ENCODE measurements at places on chromosomes 3 and 15.

DNA sequence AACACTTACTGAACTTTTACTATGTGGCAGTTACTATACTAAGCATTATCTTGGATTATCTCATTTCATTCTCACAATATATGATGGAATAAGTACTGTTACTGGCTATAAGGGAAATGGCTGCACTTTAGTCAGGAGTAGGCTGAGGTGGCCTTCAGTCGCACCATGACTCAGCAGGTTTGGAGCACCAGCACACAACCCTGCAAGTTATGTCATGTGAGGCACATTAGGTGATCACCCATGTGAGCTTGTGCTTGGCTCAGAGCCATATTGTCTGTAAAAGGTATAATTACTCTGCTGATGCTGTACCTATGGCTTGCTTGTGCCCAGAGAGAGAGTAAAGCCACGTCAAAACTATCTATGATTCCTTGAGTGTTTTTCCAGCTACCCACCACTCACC lies 54.1 kb upstream of the TIPARP start:
- no peak for DNase-seq

GRCh38 chr3:80244390-80244789 lies 476.6 kb upstream of the ROBO1 start:
- no peak for DNase-seq

- DNase-seq = no peak
These were observed 29.8 kb upstream of the ARHGEF3 start for GRCh38 chr3:56831572-56831971.

DNA sequence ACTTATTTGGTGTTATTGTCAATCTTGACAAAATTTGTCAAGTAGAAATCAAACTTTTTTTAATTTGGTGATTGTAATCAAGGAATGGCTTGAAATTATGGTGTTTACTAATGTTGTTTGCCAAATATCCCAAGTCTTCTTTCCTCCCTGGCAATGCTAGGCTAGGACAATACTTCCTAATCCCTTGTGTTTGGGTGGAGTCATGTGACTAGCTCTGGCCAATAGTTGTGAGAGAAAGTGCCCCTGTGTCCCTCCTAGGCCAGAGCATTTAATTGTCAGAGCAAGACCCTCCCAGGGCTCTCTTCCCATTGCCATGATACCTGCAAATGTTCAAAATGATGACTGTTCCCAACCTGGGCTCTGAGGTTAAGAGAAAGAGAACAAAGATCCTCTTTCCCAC lies 132.7 kb downstream of the ANXA2 start:
- DNase-seq = no peak

DNA sequence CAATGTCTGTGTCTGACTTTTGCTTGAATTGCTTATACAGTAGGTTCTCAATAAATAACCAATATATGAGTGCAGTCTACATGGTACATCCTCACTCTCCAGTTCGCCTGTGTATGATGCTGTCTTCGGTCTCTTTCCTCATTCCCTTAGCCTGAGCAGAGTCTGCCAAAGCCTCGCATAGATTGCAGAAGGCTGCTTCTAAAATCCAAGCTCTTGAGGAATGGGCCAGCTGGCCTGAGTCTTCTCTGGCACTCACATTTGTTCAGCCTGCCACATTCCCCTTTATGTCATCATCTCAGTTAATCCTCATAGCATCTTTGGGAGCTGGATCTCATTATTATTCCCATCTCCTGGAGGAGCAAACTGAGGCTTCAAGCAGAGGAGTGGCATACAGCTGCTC lies 27.2 kb upstream of the ADAMTS7 start:
- DNase-seq = no peak

DNA sequence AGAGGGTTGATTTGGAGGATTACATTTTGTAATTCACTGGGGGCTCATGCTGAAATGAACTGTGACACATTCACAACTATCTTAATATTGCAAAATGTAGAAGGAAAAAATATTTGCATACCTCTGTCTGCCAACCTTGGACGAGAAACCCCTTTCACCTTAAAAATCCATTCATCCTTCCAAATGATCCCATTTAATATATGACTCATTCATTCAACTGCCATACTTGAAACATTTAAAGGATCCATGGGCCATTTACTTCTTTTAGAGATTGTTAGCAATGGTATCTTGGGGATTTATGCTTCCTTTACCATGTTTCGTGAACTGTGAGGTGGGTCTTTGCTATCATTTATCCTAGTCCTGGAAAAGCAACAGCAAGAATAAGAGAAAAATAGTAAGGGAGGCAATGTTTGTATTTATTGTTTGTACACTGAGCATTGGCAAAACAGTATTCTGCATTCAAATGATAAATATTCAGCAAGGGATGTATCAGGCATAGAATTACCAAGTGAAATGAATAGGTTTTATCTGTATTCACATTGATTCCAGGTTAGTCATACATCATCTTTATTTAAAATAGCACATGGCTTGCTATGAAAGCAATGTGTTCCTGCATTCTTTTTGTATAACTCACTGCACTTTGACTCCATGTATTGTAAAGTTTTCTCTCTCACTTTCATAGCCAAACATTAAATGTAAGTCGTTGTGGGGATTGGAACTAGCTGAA lies 378.1 kb downstream of the NSUN3 start:
- DNase-seq = no peak

DNA sequence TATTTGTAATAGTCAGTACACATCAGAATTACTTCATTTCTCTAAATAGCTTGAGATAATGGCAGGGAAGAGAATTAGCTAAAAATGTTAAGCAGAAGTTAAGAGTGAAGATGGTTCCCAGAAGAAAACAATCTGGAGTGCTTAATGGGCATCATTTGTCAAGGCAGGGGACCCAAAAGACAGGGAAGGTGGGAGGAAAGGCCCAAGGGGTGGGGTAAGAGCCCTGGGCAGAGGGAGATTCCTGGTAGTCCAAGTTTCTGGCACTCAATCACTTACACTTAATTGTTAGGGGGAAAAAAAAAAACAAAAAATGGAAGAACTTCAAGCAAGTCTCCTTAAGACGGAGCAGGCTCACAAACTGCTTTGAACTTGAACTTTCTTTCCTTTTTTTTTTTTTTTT lies 28.9 kb downstream of the TNFAIP8L3 start:
- no peak for DNase-seq

GRCh38 chr15:70013656-70014313 lies 83.9 kb downstream of the TLE3 start:
- DNase-seq = no peak

DNA sequence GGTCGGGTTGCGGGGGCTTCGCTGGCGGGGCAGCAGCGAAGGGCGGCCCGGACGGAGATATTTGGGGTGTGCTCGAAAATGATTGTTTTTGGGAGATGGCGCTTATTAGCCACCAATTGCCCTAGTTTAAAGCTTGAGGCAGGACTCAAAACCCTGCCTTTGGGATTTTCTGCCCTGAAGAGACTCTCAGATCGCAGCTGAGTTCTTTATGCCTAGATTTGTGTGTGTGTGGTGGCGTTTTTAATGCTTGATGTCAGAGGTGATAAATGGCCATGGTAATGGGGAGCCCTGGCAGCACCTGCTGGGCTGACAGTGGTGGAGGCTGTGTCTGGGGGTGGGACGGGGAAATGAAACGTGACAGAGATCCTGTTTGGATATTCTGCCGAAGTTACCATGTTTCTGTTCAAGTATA lies 604 bp downstream of the KCTD6 start:
- DNase-seq = peak; percentile 19

- no peak for DNase-seq
These were observed 734.1 kb downstream of the GBE1 start for GRCh38 chr3:81027344-81027743.

GRCh38 chr15:42820811-42821210 lies 83.9 kb upstream of the CDAN1 start:
- no peak for DNase-seq

DNA sequence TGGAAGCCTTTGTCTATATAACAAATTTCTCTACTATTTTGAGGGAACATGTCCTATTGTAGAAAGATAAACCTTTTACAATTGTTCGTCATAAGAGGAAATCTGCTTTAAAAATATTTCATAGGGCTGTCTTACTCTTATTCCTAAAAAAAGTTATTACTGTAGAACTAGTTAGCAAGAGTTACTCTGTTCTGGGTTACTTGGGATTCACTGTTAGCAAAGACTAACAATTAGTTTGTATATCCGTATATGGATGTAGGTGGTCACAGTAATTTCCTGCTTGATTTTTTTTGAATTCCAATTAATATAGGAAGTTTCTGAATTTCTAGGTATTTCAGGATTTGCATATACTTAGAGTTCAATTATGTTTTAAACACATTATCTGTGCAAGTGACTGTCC lies 413.5 kb downstream of the RBMS3 start:
- no peak for DNase-seq

- DNase-seq = no peak
These were observed 8.2 kb upstream of the PRKAR2A start for GRCh38 chr3:48855681-48856447.

GRCh38 chr3:143283432-143284128 lies 164.0 kb downstream of the CHST2 start:
- DNase-seq = no peak

- DNase-seq = no peak
These were observed 24.1 kb upstream of the ARHGEF3 start for GRCh38 chr3:56825567-56826438.

- no peak for DNase-seq
These were observed 4.4 kb downstream of the CMTM6 start for GRCh38 chr3:32498252-32498651.

- DNase-seq = no peak
These were observed 436.0 kb upstream of the THBS1 start for GRCh38 chr15:39144613-39145499.

- no peak for DNase-seq
These were observed 57.7 kb upstream of the LARS2 start for GRCh38 chr3:45330510-45331295.

DNA sequence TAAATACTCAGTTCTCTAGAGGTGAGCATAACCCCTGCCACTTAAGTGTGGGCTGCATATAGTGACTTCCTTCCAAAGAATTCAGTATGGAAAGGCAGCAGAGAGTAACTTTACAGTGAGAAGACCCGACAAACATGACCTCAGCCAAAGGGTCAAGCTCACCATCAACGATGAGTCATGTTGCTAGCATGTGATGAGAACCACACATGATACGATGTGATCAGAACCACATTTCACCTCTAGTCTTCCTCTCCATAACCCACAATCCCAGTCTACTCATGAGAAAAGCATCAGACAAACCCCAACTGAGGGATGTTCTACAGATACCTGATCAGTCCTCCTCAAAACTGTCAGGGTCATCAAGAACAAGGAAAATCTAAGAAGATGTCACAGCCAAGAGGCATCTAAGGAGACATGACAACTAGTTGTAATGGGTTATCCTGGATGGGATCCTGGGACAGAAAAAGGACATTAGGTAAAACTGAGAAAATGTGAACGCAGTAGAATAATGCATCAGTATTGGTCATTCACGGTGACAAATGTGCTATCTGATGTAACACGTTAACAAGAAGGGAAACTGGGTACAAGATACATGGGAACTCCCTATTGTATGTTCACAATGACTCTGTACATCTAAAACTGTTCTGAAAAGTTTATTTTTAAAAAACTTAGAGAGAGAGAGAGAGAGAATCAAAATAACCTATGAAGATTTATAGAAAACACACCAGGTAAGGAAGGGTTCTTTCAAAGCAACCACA lies 28.3 kb downstream of the SEC61A1 start:
- no peak for DNase-seq

DNA sequence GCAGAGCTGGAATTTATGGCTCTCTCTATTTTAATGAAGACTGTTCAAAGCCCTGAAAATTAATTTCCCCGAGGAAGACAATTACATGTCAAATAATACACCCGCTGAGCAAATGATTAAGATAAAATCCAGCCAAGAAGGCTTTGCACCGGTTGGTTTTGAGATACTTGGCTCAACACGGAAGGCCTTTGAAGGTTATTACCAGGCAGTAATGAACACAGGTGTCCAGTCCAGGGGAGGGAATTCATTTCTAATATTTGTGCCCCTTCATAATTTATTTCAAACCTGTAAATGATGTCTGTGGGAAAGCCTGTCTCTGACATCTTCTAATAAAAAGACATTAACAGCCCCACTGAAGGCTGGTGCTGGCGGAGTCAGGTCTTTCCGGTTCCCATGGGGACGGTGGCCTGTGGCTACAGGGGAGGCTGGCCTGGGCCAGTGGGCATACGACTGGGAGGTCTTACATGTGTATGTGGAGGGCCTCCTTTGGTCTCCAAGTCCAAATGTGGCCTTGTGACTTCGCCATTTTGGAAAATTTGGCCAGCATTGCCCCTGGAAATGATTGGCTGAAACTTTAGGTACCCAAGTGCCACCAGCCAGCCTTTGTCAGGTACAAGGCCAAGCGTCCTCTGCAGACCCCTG lies 49.9 kb upstream of the IQSEC1 start:
- DNase-seq = no peak

DNA sequence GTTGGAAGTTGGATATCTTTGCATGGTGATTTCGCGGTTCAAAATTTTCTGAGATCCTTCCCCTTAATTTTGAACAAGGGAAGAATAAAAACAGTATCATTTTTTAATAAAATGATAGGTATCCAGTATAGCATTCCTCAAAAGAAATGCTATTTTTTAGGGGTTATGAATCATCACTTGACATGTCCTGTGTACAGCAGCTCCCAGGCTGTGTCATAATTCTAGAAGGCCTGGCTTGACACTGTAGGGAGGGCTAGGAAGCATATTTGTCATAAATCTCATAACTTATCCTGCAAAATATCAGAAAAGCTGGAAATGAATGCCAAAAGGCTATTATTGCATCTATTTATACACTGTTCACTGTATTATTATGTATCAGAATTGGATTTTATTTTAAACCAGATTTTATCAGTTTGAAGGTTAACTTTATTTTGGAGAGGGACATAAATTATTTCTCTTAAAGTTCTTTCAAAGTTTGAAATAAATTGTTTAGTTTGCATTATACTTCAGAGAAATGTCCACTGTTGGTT lies 539.1 kb upstream of the ROBO2 start:
- no peak for DNase-seq

GRCh38 chr3:94009608-94010007 lies 18.8 kb downstream of the STX19 start:
- no peak for DNase-seq

DNA sequence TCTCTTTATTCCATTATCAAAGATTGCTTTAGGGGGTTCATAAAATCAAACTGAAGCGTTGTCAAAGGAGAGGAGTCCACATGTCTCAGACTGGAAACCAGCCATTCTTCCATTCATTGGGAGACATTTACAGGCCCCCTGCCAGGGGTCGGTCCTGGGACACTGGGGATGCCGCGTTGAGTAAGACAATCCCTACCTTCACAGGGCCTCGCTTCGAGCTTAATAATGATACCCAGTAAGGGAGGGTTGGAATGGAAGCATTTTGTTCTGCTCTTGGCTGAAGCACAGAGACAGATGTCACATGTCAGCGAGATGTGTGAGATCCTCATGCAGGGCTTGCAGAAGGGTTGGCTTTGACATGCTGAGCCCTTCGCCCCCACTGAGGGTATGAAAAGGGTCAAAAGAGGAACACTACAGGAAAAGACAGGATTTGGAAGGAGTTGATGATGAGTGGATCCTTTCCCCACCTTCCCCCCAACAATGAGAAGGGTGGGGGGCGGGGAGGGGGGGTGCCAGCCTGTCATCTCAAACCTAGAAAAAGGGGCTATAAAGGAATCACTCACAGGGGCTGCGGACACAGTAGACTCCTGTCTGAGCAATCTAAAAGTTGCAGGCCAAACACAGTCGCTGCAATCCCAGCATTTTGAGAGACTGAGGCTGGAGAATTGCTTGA lies 25.6 kb upstream of the ARL8B start:
- DNase-seq = no peak

GRCh38 chr3:66419036-66419435 lies 81.8 kb downstream of the LRIG1 start:
- DNase-seq = no peak

- DNase-seq = no peak
These were observed 203.4 kb upstream of the CGNL1 start for GRCh38 chr15:57172925-57173324.

GRCh38 chr3:79284781-79285180 lies 483.0 kb downstream of the ROBO1 start:
- no peak for DNase-seq

GRCh38 chr15:63048776-63049665 lies 6.5 kb downstream of the TPM1 start:
- no peak for DNase-seq

Measured in activated T-cell treated with anti-CD3 and anti-CD28 coated beads for 4 hours (primary cell).